ENCODE measurements at places on chromosomes 12 and 14.

DNA sequence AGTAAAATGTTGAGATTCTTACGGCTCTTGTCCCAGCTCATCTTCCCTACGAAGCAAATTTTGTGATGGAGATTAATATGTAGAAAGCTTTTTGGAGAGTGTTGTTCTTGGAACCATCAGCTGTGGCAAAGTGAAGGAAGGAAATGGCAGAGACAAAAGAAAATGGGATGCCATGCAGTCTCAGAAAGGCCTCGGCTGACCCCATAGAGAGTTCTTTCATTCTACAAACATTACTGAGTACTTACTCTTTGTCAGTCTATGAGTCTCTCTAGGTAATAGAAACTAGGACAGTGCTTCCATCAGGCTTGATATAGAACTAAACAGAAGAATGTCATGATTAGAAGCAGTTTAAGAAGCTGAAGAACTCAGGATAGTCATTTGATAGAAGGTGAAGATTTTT lies 134.1 kb downstream of the PLEKHA5 start:
- no peak for DNase-seq

DNA sequence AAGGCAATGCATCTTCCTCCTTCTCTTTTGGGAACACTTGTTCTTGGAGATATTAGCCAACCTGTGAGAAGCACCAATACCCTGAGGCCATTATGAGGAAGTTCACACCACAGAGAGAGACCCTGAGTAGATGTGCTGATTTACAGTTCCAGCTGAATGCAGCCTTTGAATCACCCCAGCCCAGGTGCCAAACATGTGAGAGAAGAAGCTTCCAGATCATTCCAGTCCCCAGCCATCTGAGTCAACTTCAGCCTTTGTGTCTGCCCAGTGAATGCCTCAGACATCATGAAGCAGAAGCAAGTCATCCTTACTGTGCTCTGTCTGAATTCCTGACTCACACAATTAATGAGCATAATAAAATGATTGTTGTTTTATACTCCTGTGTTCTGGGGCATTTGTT lies 25.1 kb downstream of the C12orf42 start:
- no peak for DNase-seq

- DNase-seq = no peak
These were observed 34.4 kb upstream of the NDUFA12 start for GRCh38 chr12:95037906-95038305.

- no peak for DNase-seq
These were observed 157.6 kb downstream of the SUDS3 start for GRCh38 chr12:118534003-118534402.

- no peak for DNase-seq
These were observed 253.9 kb upstream of the MDGA2 start for GRCh38 chr14:47929334-47929733.

- DNase-seq = no peak
These were observed 70.1 kb downstream of the SLC6A15 start for GRCh38 chr12:84842406-84843013.

- peak; percentile 1 for DNase-seq
These were observed 91.8 kb downstream of the RGS6 start for GRCh38 chr14:72024043-72024407.

DNA sequence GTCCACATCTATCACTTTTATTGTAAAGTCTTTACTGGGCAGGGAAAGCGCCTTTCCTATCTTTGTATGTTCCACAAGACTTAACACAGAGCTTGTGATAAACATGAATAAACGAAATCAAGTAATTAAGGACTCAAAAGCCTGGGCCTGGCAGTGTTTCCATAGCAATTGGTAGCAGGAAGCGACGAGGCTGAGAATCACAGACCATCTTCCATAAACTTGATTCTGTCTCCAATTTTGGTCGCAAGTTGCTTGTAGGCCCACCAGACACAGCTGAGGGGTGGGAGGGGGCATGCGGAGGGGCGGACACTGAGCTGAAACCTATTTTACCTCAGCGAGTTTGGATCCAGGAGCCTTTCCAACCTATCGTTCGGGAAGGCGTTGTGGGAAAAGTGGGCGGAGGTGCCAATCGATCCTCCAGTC lies 302 bp downstream of the CCDC38 start:
- DNase-seq = no peak

DNA sequence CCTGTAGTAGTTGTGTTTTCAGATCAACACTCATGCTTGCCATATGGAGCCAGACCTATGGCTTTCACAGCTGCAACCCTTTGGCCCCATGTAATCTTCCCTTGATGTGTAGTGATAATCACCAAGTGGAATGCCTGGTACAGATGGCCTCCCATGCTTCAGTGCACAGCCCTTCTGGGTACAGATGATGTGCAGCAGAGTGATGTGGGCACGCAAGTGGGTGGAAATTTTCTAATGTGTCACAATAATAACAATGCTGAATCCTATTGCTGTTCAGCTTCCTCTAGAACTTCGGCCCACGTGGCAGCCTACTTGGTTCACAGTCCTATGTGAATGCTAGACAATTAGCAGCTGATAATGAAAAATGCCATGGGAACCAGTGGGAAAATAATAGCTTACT lies 188.1 kb downstream of the SNAPC1 start:
- no peak for DNase-seq

DNA sequence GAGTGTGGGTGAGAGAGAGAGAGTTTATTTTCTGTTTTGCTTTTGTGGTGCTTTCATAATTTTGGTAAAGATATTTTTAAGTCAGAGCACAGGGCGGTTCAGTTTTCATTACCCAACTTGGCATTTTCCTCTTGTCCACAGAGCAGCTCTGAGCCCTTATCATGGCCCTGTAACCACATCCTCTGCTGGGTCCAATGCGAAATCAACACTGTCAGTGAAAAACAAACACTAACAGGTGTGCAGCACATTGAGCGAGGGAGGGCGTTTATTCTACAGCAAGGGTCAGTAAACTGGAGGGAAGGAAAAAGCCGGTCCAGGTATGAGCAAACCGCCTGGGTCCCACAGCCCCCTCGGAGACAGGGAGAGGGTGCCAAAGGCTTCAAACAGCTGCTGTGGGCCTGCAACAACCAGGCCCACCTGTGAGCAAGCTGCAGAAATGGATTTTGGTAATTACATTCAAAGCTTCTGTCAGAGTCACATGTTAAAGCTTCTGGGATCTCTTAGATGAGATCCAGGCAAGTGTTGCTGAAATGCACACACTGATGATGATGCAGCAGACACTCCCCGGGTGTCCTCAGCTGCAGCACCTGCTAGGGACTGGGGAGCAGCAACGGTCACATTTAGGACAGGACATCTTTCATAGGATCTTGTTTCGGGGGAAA lies 132.7 kb upstream of the DYRK2 start:
- DNase-seq = no peak

DNA sequence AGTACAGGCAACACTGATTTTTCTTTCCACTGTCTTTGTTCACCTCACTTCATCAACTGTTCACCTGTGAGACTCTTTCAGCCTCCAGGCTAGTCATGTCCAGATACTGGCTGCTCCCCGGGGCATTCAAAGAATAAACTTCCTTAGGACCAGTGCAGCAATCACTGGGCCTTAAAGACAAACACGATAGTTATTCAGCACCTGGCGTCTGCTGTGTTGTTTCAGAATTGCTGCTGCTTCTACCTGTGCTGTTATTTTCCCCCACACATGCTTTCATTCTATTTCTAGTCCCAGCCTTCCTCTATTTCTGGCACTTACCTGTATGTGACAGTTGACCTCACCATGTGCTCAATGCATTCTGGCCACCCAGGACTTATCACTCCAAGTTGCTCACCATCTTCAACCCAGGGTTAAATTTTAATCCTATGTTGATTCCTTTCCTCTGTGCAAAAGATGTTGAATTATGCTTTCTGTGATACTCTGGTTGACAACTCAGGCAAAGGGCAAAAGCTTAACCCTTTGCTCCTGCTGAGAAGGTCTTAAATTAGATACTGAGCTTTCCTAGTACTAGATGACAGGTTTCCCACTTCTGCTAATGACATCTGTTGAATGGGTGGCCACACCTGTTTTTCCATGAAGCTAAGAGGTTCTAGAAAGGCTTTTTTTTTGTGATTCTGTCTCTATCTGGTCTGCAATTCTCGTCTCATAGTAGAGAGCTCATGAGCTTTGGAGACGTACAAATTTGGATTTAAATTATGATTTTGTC lies 41.4 kb downstream of the PTPRQ start:
- no peak for DNase-seq

DNA sequence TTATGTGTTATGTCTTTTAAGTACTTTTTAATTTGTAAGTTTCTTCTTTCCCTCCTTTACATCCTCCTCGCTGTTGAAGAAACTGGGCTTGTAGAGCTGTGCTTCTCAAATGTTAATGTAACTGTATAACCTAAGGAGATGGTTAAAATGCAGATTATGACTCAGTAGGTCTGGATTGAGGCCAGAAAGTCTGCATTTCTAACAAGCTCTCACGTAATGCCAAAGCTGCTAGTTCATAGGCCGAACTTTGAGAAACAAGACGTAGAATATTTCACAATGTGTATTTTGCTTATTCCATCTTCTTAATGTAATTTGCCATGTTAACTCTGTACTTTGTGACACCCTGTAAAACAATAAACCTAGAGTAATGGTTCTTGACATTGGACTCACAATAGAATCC lies 193.3 kb upstream of the SYT1 start:
- DNase-seq = no peak

- no peak for DNase-seq
These were observed 68.5 kb upstream of the BEGAIN start for GRCh38 chr14:100655741-100656085.

DNA sequence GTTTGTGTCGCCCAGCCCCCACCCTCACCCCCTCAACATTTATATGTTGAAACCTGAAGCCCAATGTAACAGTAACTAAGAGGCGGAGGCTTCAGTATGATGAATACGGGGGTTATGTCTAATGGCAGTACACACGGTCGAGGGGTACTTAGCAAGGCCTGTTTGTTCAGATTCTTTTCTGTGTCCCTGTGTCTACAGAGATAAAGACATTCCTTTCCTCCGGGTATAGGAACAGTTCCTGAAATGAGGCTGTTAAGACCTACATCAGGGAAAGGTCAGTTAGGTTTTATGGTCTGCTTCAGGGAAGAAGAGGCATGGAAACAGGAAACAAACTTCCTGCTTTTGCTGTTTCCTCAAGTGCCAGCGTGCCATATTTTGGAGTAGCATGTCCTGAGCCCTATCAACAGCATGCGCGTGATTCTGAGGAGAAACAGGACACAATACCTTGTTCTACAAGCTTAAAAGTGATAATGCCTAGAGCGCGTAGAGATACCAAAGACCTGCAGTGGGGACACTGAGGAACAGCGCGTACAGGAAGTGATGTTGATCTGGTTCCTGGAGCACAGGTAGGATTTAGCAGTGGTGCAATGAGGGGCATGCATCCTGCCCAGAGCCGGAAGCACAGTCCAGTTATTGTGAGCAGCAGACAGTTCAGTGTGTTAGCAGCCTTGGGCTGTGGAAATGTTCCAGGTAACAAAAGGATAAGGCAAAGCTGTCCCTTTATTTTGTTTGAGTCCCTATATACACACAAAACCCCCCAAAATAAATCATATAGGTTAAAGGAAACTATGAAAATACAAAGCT lies 47.2 kb downstream of the FGD4 start:
- no peak for DNase-seq

- DNase-seq = no peak
These were observed 29.4 kb upstream of the ETFBKMT start for GRCh38 chr12:31629756-31630732.

GRCh38 chr12:9699269-9699897 lies 29.9 kb downstream of the CLEC2D start:
- no peak for DNase-seq

GRCh38 chr12:81294325-81295190 lies 216.7 kb downstream of the ACSS3 start:
- no peak for DNase-seq

DNA sequence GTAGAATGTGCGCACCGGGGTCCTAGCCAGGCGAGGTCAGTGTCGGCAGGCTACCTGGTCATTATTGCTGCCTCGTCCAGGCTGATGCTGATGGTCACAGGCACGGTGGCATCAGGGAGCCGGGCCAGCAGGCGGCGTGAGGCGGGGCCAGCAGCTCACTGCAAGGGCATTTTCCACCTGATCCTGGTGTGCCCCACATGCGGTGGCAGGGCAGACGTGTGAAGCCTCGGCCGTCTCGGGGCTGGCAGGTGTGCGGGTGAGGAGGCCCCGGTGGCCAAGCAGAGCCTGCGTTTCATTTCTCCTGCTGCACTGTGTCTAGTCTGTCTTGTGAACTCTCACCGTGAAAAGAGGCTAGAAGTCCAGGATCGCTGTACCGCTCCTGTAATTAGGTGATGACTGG lies 12.0 kb upstream of the AMN start:
- DNase-seq = no peak

DNA sequence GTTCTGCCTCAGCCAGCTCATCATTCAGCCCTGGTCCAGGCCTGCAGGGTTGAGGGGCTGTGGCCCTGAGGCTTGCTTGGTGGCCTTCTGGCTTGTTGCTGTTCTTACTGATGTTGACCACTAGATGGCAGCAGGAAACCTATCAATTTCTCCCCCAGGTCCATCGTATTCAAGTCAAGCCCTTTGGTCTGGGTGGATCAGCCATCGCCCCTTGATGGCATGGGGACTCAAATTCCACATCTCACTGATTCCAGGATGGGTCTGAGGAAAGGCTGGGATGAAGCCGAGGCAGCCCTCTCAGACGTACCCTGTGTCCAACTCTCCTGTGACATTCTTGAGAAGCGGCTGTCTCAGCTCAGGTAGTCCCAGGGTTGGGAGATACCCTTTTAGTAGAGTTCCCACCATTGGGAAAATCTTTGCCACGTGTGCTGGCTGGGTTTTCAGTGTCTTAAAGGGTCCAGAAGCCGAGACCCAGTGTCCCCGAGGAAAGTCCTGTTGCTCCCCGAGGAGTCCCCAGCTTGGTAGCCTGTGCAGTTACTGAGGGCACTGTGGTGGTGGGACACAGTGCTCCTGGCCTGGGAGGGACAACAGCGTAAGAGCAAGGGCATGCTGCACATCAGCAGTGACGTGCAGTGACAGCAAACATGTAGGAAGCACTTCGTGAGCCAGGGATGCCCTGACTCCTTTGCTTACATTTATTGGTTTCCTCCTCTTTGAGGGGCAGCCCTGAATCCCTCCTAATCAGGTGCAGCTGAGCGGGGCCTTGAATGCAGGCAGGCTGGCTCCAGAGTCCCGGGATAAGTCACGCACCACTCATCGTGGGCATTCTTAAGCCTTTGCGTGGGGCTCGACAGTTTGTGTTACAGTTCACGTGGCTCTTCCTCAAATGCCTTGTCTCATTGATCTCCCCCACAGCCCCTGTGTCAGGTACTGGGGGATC lies 58.6 kb downstream of the TSPAN9 start:
- peak; percentile 4 for DNase-seq

DNA sequence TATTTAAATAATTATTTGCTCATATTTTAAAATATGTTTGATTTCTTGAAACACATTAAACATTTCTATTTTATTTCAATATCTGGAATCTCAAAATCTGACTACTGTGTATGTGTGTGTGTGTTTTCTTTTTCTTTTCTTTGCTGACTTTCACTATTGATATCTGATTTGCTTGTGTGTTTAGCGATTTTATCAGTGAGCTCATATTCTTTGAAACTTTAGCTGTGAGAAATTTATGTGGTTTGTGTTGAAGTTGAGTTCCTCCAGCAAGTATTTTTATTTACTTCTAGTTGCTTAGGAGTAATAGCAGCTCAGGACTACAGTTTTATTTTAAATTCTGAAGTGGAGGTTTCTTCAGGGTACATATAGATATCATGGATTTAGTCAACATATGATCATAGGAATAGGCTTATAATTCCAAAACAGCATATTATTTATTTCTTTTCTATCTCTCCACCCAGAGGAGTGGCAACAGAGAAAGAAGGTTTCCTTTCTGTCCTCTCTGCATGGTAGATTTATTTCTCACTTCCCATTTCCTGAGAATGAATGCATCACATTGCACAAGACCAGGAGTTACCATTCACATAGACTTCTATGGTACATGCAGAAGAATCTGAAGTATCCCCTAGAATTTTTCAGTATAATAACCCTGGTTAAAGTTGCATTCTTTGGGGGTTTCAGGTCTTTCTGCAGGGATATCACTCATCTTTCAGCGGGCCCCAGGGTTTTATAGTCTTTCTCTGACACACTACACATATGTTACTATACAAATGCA lies 60.5 kb downstream of the PTPRQ start:
- no peak for DNase-seq
